ENCODE measurements at places on chromosomes 2 and 18.

GRCh38 chr2:70777450-70777849 lies 9.4 kb upstream of the ADD2 start:
- DNase-seq: no peak

DNA sequence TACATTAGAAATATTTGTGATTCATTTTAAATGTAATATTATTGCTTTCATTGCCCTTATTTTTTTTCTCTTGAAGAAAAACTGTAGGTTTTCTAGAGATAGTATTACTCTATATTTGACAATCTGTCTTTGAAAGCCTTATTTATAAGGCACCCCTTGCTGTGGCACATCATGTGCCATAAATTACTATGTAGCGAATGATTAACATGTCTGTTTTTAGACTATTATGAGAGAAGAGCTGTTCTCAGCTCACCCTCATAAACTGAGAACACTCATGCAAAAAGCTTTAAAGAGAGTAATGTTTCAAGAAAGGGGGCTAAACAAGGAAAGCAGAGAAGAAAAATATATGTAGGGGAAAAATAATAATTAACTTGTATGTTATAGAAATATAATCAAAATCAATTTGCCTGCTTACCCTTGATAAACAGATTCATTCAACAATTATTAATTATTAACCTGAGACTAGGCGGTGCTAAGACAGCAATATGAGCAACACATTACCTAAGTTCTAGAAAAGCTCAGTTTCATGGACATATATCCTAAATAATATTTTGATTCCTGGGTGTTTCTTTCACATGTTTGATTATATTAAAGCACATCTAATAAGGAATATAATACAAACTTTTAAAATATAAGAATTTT lies 69.0 kb downstream of the RAB3GAP1 start:
- DNase-seq: no peak

- no peak for DNase-seq
These were observed 2.0 kb downstream of the VAMP8 start for GRCh38 chr2:85579266-85579935.

DNA sequence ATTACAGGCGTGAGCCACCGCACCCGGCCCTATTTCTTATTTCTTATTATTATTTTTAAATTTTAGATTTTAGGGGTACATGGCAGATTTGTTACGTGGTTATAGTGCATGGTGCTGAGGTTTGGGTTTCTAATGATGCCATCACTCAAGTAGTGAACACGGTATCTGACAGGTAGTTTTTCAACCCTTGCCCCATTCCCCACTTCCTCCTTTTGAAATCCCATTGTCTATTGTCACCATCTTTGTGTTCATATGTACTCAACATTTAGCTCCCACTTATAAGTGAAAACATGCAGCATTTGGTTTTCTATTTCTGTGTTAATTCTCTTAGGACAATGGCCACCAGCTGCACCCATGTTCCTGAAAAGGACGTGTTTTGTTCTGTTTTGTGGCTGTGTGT lies 39.5 kb downstream of the TGIF1 start:
- no peak for DNase-seq

DNA sequence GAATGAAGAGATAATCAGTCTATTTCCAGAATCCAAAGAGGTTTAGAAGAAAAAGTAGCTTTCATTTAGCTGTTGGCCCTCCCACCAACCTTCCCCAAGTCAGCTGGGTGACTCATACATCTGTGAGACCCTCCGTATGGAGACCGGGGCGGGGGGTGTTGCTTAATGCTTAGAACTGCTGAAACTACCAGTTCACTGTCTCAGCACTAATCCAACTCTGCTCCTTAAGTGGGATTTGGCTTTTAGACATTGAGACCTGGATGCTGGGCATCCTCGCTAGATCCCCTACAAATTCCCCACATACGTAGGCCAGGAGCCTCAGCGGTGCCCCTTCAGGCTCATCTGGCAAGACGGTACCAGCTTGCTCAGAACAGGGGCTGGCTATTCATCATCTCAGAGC lies at the start of gene SAG:
Gene SAG, plus strand, starts transcription at position 252 of the 400 bp plus-strand sequence. CDS start 1,374 bp downstream, outside the sequence.
- DNase-seq: no peak

- no peak for DNase-seq
These were observed 13.0 kb downstream of the CXCR4 start for GRCh38 chr2:136104977-136105376.

DNA sequence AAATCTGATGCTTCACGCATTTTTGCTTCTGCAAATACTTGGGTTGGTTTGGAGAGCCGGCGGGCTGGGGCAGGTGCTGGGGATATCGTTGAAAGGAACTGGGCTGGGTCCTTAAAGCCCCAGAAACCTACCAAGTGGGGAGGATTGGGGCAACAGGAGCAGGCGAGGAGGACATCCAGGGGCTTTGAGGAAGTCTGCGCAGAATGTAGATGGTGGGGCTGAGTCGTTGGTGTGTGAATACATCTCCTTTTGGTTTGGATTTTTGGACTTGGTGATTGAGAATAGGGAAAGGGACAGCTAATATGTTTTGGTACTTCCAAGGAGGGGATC lies 1.1 kb downstream of the DCC start:
- no peak for DNase-seq
